ENCODE measurements at places on chromosomes 1 and 21.

- no peak for DNase-seq
Measured at GRCh38 chr1:181163662-181164061, 75.2 kb downstream of the IER5 start.

GRCh38 chr1:84949664-84950063 is 47.2 kb downstream of the MCOLN2 start:
- DNase-seq: no peak

- DNase-seq: no peak
Measured at GRCh38 chr1:79845936-79846335, 839.4 kb upstream of the ADGRL4 start.

DNA sequence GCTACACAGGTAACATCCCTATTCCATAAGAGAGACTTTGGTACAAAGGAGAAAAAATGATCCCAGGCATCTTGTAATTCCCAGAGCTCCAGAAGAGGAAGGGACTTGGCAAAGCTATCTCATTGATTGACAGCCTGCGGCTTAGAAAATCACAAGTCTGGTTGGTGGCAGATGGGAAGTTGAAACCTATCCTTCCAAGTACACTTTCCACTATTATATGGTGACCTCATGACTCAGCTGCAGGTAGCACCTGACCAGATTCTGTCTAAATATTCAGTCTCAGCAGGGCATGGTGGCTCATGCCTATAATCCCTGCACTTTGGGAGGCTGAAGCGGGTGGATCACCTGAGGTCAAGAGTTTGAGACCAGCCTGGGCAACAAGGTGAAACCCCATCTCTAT is 89.9 kb downstream of the TIAM1 start:
- no peak for DNase-seq

- DNase-seq: no peak
Measured at GRCh38 chr1:194802572-194802971, 1616.2 kb upstream of the B3GALT2 start.

DNA sequence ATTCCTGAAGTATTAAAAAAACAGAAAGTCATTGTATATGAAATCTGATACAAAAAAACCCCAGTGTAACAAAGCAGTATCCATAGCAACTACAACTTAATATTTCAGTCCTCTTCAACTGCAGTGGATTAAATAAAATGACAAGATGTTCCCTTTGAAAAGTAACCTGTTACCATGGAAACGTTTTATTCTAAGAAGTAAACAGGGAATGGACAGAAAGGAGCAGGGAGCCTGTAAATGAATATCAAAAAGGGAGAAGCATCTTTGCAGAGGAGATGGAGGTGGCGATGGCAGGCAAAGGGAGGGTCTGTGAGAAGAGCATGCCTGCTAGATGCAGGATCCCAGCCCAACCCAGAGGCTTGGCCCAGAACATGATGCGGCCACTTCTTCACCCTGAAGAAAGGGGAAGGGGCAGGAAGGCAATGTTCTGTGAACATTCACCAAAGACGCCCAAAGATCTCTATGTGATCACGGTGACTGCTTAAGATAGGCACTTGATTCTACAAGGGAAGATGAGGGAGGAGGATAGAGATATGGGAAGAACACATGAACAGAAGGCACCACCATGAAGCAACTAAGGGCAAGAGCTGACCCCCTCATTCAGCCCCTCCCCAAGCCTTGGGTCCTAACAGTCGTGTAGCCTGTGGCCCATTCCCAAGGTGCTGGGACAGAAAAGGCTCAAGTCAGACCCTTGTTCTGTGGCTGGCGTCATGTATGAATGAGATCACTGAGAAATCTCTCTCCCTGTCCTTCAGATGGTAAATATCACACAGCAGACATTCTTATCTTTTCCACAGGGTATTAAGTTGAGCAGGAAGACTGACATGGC is 200.0 kb downstream of the SLC45A1 start:
- no peak for DNase-seq

DNA sequence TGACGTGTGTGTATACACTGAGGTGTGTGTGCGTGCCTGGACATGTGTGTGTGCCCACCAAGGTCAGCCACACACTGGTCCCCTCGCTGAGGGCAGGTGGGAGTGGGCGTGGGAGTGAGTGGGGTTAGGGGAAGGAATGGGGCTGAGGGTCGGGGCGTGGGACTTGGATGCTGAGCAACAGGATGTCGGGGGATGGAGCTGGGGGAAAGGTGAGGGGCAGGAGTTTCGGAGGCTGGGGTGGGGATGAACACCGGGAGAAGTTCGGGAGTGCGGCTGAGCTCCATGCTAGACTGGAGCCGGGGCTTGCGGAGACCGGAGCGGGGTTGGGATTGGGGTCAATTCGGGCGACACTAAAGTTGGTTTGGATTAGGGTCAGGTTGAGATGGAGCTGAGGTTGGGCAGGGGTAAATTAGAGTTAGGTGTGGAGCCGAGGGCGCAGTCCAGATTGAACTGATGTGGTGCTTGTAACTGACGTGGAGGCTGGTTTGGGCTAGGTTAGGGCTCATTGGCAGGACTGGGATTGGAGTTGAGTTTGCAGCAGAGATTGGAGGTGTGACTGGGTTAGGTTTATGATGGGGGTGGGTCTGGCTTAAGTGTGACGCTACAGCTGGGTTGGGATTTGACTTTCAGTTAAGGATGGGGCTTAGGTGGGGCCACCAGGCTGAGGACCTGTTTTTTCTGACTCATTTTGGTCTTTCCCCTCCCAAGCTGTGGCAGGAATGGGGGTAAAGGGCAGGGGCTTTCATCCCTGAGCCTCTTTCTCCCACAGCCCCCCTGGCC is 3.3 kb upstream of the GUCA2A start:
- DNase-seq: no peak

- DNase-seq: no peak
Measured at GRCh38 chr1:197065559-197065958, 1.5 kb downstream of the F13B start.

- no peak for DNase-seq
Measured at GRCh38 chr1:244269169-244269568, 182.5 kb downstream of the ADSS2 start.

GRCh38 chr1:21680381-21680780 is 11.2 kb upstream of the RAP1GAP start:
- DNase-seq: no peak

DNA sequence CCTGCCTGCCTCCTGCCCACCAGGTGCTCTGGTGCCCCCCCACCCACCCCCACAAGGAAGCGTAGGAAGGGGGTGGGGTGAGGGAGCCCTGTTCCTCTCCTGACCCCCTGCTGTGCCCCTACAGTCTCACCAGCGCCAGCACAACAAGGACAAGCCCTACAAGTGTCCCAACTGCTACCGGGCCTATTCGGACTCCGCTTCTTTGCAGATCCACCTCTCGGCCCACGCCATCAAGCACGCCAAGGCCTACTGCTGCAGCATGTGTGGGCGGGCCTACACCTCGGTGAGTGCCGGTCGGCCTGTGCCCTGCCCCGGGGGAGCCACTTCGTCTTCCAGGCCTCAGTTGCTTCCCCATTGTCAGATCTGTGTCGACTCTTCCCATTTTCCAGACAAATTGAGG is 25.9 kb downstream of the A3GALT2 start:
- no peak for DNase-seq

DNA sequence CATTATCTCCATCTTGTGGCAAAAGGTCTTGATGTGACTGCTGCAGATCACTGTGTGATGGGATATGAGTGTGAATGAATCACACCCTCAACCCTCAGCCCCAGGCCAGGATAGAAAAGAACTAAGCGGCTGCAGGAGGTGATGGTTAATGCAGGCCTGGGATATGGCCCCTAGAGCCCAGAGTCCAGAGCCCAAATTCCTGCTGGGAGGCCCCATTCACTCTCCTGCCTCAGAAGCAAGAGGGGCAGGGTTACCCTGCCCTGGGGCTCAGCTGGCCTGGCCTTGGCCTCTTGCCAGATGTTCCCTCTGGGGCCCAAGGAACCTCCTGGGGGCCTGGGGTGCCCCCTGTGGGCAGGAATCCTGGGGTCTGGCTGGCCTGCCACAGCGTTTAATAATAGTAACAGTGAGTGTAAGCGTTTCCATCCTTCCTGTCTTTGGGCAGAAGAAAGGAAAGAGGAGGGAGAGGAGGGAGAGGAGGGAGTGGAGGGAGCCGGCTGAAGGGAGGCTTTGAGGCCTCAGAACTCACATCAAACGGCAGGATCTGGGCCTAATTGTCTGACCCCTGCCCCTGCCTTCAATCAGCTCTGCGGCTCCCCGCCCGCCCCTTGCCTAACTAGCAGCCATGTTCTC is 26.2 kb downstream of the DMAP1 start:
- no peak for DNase-seq

GRCh38 chr1:217712925-217713597 is 81.9 kb downstream of the SPATA17 start:
- DNase-seq: no peak

- DNase-seq: no peak
Measured at GRCh38 chr1:97759078-97759477, 161.8 kb downstream of the DPYD start.

DNA sequence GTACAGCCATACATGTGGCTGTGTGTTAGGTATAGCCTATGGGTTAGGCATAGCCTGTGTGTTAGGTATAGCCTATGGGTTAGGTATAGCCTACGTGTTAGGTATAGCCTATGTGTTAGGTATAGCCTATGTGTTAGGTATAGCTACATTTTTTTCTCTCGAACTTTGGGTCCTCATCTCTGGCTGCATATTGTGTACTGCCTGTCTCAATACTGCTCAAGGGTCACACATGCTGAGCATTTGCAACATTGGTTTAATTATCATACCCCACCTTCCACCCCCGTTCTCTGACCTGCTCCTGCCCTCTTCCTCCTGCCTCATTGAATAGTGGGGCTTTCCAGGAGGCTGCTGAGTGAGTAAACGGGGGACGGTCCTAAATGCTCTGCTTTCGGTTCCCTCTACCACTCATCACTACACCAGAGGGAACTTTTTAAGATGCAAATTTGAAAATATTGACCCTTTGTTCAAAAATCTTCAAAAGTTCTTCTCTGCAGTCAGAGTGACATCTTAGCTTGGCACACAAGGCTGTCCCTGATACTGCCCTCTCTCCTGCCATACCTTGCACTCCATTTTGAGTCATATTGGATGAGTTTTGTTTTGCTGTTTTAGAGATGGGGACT is 17.8 kb downstream of the OR2B11 start:
- DNase-seq: peak; percentile 23

DNA sequence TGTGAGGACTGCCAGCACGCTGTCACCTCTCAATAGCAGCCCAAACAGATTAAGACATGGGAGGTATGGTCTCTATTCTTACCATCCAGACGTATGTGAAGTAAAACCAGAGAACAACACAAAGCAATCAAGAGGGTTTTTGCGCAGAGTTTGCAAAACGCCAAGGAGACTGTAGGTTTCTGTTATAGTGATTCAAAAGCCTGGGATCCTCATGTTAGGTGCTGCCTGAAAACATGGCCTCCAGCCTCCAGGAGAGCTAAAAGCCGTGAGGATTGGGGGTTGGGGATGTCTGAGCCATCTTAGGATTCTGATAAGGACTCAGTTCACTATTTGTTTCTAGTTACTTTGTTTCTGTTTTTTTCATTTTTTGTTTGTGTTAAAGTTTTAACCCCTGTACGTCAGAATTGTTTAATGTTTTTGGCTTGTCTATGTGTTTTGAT is 4.2 kb upstream of the CCT8 start:
- peak; percentile 27 for DNase-seq

DNA sequence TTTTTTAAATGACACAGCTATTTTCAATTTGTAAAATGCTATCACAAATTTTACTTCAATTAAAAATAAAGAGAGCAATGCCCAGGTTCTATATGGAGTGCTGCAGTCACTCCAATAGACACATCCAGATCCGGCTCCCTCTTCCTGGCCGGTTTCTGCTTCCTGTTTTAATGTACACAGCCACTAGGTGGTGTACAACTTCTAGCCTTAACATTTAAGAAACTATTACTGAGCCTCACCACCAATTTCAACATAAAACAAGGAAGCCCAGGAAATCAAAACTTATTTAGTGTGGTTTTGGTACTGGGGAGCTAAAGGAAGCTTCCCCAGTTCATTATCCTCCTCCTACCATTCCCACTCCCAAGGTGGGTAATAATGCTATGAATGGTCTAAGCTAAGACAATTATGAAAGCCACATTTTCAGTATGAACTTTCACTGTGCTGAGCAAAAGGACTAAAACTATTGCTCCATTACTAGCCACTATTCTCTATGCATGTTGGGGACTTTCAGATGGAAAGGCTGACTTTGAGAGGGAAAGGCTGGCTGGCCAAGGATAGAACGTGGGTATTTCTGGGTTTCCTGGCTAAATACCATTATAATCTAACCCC is 25.5 kb upstream of the MTMR11 start:
- DNase-seq: peak; percentile 73

GRCh38 chr1:156276966-156277381 is 5.7 kb downstream of the SMG5 start:
- no peak for DNase-seq

DNA sequence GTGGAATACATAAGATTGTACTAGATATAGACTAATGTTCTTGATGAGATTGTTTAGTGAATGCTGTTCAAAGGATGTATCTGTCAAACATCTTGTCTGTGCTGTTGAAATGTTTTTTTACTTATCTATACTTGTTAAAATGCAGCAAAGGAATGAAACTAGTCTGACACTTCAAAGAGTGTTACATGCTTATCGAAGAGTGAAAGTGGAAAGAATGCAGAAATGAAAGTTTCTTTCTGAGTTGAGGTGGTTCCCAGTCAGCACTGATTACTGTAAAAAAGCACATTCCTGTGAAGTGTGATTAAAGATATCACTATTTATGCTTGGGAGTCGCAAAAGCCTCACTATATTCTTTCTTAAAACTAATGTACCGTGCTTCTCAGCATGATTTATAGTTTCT is 1225.2 kb downstream of the NCAM2 start:
- DNase-seq: no peak

DNA sequence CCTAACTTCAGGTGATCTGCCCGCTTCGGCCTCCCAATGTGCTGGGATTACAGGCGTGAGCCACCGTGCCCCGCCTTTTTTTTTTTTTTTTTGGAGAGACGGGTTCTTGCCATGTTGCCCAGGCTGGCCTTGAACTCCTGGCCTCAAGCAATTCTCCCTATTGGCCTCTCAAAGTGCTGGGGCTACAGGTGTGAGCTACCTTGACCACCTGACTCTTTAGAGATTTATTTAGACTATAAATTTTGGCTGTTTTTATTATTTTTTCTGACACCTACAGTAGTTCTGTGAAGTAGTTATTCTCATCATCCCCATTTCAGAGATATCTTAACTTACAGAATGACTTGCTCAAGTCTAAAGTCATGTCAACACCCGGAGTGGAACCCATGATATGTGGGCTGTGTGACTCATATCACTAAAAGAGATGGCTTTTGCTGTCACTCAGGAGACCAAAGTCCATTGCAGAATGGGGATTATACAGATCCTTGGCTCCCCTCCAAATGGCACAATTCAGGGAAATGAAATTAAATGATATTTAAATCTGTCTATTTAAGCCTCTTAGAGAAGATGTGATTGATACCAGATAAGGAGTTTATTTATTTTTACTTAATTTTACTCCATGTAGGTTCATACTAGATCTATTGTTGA is 93.2 kb downstream of the CTH start:
- no peak for DNase-seq

Measured in CD4-positive, alpha-beta T cell treated with Interleukin-21 for 1 hour (primary cell).